ENCODE measurements at places on chromosomes 6 and 20.

DNA sequence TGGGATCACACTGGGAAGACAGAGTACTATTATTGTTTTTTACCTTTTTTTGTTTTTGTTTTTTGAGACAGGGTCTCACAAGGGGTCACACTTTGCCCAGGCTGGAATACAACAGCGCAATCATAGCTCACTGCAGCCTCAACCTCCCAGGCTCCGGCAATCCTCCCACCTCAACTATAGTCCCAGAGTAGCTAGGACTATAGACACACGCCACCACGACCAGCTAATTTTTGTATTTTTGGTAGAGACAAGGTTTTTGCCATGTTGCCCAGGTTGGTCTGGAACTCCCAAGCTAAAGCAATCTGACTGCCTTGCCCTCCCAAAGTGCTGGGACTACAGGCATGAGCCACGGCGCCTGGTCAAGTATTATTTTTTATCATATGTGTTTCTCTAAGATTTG, 81.0 kb downstream of the ZMYND8 start:
- no peak for DNase-seq

GRCh38 chr6:113146878-113147277, 710.3 kb upstream of the MARCKS start:
- no peak for DNase-seq

DNA sequence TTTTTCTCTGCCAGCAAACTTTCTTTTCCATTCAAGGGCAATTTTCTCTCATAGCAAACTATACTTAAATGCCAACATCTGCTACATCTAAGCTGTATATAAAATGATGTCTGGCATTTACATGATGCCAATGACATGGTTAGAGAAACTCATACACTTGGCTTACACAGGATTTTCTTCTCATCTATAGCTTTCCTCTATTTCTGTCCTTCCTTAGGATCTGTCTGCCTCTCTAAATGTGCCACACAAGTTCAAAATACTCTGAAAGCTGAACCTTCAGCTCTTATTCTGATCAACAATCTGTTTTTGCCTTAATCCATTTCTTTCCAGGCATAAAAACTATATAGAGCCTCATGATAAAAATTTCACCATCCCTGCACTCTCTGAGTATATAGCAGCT, 290.9 kb upstream of the RNF217 start:
- no peak for DNase-seq

DNA sequence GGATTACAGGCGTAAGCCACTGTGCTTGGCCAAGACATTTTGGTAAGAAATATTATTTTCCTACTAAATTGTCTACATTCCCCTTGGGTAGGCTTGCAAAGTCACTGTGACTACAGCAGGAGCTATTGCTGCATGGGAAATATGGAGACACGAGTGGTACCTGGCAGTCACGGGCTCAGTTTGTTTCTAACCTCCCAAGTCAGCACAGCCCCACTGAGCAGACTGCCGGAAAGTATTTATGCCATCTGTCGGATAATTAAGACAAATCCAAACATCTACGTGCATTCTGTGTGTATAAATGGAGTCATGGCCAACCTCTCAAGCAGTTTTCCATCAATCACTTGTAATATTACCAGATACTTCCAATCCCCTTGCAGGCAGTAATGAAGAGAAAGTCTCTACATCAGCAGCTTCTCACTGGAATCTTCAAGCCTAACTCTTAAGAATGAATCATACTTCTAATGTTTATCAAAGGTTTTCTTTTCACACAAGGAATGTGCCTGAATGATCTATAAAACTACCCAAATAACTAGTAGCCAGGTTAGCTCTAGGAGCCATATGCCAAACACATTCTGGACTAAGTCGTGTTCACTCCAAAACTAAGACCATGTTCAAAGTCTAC, 20.1 kb downstream of the PSMB1 start:
- no peak for DNase-seq

- no peak for DNase-seq
These were observed 40.3 kb downstream of the MGME1 start for GRCh38 chr20:18009116-18009515.

DNA sequence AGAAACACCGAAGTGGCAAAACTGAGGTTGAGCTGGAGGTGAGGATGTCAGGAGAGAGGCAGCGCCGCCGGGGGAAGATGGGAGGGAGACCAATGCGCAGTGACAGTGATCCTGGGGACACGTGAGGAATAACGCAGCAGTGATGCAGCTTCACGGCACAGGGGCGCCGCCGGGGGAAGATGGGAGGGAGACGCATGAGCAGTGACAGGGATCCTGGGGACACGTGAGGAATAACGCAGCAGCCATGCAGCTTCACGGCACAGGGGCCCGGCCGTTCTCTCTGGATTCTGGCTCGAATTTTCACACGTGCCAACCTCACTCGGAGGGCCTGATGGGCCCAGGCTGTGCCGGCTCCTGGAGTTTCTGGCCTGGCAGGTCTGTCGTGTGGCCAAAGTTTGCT, 94.7 kb downstream of the SMOC2 start:
- no peak for DNase-seq

DNA sequence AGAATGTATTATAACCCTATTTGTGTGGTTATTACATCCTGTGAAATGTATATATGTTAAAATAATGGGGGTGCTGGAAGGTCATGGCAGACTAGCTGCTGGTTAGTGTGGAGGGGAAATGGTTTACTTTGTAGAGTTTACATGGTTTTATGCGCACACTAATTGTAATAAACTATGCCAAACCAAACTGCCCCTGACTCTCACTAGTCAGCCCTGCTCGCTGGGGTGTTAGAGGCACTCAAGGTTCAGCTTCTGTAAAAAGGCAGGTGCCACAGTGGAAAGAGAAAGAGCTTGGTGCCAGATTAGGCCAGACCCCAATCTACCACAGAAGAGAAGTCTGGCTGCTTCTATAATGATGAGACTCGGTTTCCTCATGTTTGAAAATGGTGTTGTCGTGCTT, 52.7 kb downstream of the GOPC start:
- DNase-seq, result no peak

GRCh38 chr6:11161031-11161956, 49.8 kb upstream of the ERVFRD-1 start:
- DNase-seq, result no peak

DNA sequence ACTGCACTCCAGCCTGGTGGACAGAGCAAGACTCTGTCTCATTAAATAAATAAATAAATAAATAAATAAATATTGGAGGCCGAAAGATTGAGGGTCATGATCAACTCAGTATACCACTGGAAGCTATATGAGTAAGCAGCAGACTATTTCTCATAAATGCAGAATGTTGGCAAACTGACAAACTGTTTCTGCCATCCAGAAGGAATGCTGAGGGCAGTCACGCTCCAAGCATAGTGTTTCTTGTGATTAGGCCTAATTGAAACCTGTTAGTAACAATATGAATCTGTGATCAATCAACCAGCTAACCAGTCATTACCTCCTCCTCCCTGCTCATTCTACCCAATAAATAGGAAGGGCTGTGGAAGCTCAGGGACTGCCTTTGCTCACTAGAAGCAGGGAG, 15.2 kb upstream of the KCNK15 start:
- no peak for DNase-seq

GRCh38 chr6:149128489-149129145, 188.9 kb upstream of the TAB2 start:
- no peak for DNase-seq

DNA sequence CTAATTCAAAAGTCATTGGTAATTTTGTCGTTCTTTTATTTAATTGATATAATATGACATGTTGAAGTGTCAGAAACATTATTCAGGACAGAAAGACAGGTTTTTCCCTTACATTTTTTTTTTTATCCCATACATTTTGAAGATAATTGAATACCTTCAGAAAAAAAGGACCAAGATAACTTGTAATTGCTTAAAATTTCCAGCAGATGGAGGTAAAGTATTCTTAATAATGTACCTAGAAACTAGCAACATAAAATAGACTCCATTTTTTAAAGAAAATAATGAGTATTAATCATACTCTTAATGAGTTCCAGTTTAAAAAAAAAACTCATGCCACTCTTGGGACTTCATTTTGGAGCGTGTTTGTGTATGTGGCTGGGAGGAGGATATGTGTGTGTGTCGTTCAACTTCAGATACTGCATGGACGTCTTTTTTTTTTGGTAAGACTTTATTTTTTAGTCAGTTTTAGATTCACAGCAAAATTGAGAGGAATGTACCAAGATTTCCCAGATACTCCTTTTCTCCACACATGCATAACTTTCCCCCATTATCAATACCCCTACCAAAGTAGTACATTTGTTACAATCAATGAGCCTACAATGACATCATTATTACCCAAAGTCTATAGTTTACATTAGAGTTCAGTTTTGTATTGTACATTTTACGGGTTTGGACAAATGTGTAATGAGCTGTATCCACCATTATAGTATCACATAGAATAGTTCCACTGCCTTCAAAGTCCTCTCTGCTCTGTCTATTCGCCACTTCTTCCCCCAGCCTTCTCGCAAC, 79.4 kb downstream of the ROS1 start:
- no peak for DNase-seq

DNA sequence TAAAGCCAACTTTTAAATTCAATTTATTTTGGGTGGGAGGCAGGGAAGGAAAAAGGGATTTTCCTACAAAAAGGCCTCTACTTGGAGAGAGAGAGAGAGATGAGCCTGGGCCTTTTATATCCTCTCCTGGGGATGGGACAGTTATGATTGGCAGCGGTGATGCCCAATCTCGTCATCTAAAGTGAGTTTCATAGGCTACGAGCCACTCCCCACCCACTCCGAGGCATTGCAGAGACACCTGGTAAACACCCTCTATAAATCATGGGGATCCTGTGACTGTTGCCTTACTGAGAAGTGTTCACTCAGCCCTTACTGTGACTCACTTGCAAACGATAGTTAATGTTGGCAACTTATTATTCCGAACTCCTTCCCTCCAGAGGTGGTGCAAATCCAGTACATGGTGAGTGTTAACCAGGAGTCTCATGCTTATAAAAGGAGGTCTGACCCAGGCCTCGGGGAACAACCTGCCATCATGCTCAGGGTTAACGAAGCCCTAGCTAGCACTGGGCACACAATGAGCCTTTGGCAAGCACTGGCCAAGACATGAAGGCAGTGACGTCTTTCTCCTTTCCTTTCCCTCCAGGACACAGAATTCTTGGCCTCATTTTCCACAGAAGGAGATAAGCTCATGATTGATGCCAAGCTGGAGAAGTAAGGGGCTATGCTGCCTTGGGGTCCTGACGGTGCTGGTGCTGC, 20.5 kb downstream of the BPIFB4 start:
- DNase-seq, result no peak

DNA sequence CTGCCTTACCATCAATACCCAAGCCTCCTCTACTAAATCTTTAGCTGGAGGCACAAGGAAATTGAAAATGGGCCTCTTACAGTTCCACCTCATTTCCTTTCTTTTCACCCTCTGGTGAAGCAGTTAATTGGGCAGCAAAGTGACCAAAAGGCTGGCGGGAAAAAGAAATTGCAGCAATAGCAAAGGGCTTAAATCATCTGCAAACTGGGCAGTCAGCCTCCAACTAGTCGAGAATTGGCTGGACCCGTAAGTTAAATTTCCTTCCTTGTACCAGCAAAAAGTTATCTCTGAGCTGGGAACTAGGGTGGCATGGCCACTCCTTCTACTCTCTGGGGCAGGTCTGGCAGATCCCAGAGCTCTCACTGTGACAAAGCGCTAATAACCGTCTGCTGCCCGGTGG, 33.5 kb downstream of the GHRH start:
- no peak for DNase-seq

- no peak for DNase-seq
These were observed 124.4 kb downstream of the PTPRT start for GRCh38 chr20:43065299-43065698.

GRCh38 chr6:112251171-112251875, 3.0 kb downstream of the LAMA4 start:
- DNase-seq, result no peak

- DNase-seq, result no peak
These were observed 18.1 kb downstream of the TUBB2B start for GRCh38 chr6:3209114-3210023.

- no peak for DNase-seq
These were observed 62.8 kb downstream of the STK35 start for GRCh38 chr20:2164421-2164820.

DNA sequence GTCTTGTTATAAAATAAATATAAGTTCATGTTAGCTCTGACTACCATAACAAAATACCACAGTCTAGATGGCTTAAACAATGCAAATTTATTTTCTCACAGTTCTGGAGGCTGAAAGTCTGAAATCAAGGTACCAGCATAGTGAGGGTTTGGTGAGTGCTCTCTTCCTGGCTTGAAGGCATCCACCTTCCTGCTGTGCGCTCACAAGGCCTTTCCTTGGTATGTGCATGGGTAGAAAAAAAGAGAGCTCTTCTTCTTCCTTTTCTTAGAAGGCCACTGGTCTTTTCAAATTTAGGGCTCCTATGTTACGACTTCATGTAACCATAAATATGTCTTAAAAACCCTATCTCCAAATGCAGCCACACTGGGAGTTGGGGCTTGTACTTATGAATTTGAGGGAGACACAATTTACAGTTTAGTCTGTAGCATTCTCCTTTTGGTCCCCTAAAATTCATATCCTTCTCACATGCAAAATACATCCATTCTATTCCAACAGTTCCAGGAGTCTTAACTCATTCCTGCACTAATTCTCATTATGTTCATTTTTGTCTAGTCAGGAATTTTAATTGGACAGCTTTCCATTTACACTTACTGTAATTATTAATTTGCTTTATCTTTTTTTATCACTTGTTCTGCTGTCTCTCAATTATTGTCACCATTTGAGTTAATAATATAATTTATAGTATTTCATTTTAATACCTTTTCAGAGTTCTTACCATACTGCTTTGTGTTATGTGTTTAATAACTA, 381.9 kb upstream of the EPHA7 start:
- no peak for DNase-seq

GRCh38 chr6:129188306-129188705, 305.4 kb downstream of the LAMA2 start:
- no peak for DNase-seq

DNA sequence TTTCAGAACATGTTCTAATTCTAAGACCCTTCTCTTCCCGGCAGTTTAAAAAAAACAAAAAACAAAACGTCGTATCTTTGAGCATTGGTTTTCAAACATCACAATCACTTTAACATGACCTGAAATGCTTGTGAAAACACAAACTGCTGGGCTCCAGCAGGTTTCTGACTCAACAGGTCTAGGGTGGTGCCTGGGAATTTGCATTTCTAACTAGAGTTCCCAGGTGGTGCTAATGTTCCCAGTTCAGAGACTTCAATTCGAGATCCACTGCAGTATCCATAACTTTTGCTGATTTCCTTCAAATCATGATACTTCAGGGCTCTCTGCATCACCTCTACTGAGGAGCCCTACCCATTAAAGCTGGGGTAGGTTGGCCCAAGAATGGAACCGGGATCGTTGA, 850 bp upstream of the SMPDL3A start:
- no peak for DNase-seq

DNA sequence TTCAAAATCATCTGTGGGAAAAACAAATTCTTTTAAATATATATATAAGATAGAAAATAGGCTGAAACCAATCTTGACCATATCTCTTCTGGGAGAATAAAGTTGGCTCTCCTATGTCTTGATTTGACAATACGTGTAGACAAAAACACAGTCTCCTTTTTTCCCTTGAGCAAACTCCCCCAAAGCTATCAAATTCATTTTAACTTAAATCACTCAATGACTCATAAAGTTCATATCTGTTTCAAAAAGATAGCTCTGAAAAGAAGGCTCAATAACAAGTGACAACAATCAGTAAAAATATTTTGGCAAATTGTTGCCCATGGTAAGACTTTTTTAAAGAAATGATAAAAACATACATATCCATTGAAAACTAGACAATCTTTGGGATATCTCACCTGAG, 236.0 kb upstream of the TENT5A start:
- no peak for DNase-seq

All from stimulated activated CD4-positive, alpha-beta T cell treated with anti-CD3 and anti-CD28 coated beads, TNF-alpha, amount 100 ng/mL, for 1 hour (primary cell).